ENCODE measurements at places on chromosomes 11 and 22. TPM values are rescaled to one million over a fixed set of nuclear protein-coding genes. Genes with fewer than 3 reads are reported as not detected.

Gene UBASH3B
- total RNA-seq, result 37.3 TPM

Gene CHEK1
- total RNA-seq, result 20.4 TPM

Gene WNT11
- total RNA-seq, result 12.9 TPM

Gene PATL1
- total RNA-seq, result 15.6 TPM

Gene NXPE1
- not detected for total RNA-seq

Gene OR52I2
- not detected for total RNA-seq

Gene MPST
- 69.0 TPM for total RNA-seq

Gene PDGFD
- 230 TPM for total RNA-seq

Gene GAL3ST1
- not detected for total RNA-seq

All from hair follicle dermal papilla cell (primary cell).